NCI-H1105 treated with DMSO at 0.1 percent for 48 hours (cell line): ENCODE measurements at places on chromosomes 16 and 17.

GRCh38 chr17:80645706-80646325 lies 101.2 kb downstream of the RPTOR start:
- DNase-seq = no peak

GRCh38 chr17:81999976-82000802 lies 22.5 kb downstream of the CENPX start:
- DNase-seq = no peak

GRCh38 chr17:48378238-48378637 lies 51.8 kb downstream of the SKAP1 start:
- DNase-seq = no peak

- no peak for DNase-seq
Measured at GRCh38 chr17:57760046-57760445, 14.9 kb upstream of the CCDC182 start.

- no peak for DNase-seq
Measured at GRCh38 chr16:81442220-81442915, 2.2 kb upstream of the CMIP start.

DNA sequence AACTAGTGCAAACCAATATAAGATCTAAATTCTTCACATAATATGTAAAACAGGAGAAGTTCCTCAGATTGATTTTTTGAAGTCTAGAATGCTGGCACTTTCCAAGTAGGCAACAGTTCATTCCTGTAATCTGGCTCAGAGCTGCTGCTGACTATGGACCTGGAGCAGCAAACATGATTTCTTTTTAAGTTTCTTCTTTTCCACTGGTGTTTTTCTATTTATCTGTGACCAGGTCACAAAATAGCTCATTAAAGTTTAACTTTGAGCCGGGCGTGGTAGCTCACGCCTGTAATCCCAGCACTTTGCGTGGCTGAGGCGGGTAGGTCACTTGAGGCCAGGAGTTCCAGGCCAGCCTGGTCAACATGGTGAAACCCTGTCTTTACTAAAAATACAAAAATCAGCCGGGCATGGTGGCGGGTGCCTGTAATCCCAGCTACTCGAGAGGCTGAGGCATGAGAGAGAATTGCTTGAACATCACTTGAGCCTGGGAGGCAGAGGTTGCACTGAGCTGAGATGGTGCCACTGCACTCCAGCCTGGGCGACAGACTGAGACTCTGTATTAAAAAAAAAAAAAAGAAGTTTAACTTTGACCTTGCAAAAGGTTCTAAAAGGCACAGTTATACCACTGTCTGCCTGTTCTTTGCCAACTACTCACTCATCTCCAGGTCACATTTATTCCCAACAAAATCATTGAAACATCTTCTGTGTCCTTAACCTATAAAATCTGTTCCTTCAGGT lies 29.4 kb upstream of the SLC13A2 start:
- no peak for DNase-seq

- DNase-seq = no peak
Measured at GRCh38 chr16:15493466-15494180, 59.2 kb downstream of the BMERB1 start.

- no peak for DNase-seq
Measured at GRCh38 chr16:4949986-4950385, 8.1 kb upstream of the SEC14L5 start.

DNA sequence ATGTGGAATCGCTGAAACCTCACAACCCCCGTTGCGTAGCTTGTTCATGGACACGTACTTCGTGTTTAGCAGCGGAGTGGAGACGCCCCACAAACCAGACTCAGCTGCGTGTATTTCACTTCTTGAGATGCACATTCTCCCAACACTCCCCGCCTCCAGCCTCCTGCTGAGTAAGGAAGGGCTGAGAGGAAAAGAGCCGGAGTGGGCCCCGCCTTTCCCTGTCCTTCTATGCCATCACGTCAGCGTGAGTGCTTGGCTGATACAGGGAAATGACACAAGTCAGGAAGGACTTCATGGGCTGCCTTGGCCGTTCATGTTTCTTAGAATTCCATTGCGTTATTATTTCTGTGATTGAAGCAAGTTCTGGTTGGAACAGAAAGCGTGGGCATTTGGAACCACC lies 68.6 kb upstream of the CBX4 start:
- DNase-seq = no peak

DNA sequence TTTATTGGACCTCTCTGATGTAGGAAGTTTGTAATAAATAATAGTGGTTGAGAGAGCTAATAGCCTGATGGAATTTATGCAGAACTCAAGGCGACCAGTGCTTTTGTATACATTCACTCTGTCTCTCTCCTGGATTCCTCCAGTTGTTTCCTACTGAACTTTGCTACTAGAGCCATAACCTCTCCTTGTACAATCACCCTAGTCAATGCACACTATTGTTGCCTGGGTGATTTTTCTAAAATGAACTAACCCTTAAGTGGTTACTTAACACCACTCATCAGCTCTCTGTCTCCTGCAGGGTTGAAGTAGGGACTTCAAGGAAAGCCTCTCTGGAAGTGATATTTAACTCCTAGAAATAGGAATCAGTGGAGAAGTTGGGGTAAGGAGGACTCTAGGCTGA lies 9.7 kb downstream of the PHKB start:
- DNase-seq = no peak

- DNase-seq = no peak
Measured at GRCh38 chr17:57655553-57655952, 89.5 kb downstream of the CCDC182 start.

DNA sequence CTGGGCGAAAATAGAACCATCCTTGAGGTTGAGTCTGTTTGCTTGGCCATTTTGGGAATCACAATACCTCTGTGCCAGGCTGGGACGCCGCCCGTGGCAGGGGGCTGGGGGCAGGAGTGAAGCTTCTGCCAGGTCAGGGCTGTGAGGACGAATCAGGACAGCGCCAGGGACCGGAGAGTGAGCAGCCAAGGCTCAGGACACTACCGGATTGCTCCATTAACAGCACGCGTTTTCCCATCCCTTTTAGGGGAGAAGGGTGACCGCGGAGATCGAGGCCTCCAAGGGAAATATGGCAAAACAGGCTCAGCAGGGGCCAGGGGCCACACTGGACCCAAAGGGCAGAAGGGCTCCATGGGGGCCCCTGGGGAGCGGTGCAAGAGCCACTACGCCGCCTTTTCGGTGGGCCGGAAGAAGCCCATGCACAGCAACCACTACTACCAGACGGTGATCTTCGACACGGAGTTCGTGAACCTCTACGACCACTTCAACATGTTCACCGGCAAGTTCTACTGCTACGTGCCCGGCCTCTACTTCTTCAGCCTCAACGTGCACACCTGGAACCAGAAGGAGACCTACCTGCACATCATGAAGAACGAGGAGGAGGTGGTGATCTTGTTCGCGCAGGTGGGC lies 23.4 kb downstream of the C1QTNF1 start:
- no peak for DNase-seq

- DNase-seq = peak; percentile 76
Measured at GRCh38 chr17:38598536-38598935, 7.2 kb downstream of the SRCIN1 start.

DNA sequence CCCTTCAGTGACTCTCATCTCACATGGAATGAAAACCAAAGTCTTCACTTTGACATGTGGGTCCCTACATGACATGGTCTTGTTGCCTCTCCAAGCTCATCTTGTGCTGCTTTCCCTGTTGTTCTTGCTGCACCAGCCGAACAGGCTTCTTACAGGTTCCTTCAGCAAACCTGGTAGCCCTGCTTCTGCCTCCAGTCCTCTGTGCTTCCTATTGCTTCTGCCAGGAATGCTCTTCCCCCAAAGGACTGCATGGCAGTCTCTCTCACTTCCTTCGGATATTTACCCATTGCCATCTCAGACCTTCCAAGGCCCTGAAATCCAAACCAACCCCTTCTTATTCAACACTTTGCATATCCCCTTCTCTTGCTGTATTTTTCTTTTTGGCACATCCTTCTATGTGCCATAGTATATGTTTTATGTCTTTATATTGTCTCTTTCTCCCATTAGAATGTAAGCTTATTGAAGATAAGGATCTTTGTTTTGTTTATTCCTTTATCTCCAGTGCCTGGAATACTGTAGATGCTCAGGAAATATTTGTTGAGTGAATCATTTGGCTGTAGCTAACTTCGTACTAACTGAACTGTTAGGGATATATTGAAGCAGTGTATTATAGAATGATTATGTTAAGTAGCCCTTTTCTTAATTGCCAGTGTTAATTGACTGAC lies 57.9 kb upstream of the SLC12A3 start:
- no peak for DNase-seq

DNA sequence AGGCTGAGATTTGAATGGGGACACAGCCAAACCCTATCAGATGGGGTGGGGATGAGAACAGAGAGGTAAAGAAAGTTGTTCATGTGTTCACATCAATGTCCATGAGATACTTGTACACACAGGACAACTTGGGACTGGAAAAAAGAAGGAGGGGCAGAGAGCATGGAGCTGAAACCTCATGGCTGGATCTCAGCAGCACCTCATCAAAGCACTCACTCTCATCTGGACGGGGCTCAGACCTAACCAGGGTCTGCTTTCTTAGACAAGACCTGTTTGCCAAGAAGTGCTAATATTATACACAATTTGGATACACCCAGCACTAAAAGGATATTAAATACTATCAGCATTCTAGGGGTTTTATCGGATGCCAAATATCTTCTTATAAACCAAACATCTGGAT lies 399.8 kb downstream of the SLC39A11 start:
- DNase-seq = no peak

GRCh38 chr16:67372664-67373063 lies 20.6 kb downstream of the TPPP3 start:
- DNase-seq = peak; percentile 26

- DNase-seq = peak; percentile 16
Measured at GRCh38 chr17:752620-753219, 656 bp upstream of the GEMIN4 start.

DNA sequence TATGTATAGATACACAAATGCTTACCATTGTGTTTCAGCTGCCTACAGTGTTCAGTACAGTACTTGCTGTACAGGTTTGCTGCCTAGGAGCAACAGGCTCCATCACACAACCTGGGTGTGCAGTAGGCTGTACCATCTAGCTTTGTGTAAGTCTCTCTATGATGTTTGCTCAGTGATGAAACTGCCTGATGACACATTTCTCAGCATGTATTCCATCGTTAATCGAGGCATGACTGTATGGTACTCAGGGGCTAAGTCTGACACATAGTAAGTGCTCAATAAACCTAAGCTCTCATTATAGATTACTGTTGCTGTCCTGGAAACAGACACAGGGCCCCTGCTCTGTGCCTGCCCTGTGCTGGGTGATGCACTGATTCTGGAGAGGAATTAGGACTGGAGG lies 18.1 kb downstream of the KCNJ12 start:
- DNase-seq = no peak

- no peak for DNase-seq
Measured at GRCh38 chr17:18070861-18071340, 16.8 kb upstream of the DRG2 start.

GRCh38 chr16:51267681-51268080 lies 116.6 kb upstream of the SALL1 start:
- no peak for DNase-seq

GRCh38 chr17:55238931-55239297 lies 25.8 kb upstream of the HLF start:
- DNase-seq = peak; percentile 58

- no peak for DNase-seq
Measured at GRCh38 chr17:6542577-6542976, 13.8 kb downstream of the PITPNM3 start.
